ENCODE measurements at places on chromosomes 5 and 9. TPM values are rescaled to one million over a fixed set of nuclear protein-coding genes. Genes with fewer than 3 reads are reported as not detected.

- peak; percentile 76 for DNase-seq
Observed at GRCh38 chr5:76805821-76806505, 12.9 kb upstream of the F2RL1 start.

DNA sequence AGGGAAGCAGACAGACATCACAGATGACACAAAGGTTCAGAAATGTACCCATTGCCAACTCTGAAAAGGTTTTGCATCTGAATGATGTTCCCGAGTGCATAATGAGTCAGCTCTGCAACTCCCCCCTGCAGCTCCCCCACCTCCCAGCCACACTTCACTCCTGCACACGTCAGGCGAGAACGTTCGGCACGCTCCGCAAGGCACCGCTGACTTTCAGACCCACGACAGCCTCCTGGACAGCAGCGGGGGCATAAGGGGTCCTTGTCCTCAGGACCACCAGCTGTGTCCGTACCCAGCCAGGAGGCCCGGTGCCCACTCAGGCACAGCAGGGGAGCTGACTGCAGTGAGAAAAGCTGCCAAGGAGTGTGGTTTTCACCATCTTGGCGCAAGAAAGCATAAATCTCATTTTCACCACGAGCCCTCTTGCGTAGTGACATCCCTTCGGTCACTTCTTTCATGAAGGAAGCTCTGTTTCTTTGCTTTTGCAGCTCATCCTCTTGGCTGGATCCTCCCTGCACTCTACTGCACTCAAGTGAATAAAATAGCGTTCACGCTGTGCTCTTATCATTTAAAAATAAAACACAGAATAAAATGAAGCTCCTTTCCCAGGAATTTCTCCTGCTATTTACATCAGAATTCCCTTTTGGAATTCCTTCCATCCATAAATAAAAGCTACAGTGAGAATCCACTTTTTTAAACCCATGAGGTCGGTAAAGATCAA is 9.9 kb downstream of the GFPT2 start:
- no peak for DNase-seq

DNA sequence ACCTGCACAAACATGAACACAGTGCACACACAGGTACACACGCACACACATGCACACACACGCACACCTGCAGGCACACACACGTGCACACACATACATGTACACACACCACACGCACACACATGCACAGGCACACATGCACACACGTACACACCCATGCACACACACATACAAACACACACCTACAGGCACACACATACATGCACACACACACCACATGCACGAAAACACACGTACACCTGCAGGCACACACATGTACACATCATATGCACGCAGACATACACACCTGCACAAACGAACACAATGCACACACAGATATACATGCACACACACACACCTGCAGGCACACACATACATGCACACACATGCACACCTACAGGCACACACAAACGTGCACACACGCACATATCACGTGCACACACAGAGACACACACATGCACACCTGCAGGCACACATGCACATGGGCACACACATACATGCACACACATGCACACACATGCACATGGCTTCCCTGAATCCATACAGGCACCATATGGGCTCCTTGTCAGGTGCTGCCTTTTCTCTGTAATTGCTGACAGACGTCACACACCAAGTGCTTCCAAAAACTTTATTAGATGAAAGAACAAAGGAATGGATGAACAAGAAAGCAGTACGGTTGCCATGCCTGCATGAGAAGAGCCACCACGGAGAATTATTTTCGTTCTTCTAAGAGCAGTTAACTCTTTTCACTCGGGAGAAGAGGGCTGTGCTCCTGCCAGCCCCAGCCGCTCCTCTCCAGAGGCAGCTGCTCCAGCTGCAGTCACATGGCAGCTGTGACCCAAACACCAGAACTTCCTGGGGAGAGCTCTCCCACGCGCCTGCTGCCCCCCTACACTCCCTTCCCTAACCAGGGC is 57.2 kb downstream of the EXD3 start:
- no peak for DNase-seq

DNA sequence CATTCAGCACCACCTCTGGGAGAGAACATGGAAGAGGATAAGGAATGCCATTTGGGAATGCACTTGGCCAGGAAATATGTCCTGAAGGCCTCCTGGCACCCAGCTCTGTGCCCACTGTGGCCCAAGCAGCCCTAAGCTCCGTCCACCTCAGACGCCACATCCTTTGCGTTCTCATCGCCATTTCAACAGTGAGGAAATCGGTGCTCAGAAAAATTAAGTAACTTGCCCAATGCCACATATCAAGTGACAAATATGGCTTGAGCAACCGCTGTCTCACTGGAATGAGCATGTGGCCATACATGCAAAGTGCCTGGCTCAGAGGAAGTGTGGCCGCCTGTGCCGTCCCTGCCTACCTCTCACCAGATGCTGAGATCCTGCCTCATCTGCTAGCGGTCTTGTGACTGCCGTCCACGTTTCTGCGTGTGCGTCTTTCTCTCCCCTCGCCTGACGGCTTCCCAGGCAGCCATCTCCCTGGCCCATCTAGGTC is 984 bp upstream of the DOK3 start:
- no peak for DNase-seq

Gene GAPT
- not detected for total RNA-seq

- no peak for DNase-seq
Observed at GRCh38 chr5:157175071-157175612, 5.5 kb upstream of the ITK start.

DNA sequence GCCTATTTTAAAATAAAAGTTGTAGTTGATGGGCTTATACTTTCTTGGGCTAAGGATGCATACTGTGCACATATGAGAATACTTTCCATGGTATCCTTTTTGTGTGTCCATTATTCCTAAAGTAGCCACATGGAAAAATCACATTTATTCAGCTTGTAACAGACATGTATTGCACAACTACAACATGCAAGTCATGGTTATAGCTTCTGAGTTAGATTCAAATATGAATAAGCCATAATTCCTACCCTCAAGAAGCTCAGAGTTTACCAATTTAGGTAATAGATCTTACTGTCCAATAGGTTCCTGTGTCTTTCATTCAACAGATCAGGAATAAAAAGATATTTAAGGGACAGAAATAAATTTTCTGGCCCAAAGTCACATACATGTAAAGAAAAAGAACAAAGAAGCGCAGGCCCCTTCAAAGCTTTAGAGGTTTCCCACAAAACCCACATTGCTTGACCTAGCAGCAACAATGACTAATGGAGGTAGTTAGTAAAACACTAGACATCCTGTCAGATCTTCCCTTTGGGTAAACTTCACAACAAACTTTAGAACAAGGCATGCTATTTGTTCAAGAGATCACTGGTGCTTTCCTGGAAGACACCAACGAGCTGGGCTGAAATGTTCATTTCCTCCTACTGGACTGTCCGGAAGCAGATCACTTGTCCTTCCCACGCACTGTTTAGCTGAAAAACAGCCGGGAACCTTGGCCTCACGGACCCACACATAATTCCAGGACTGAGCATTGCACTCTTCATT is 78.4 kb upstream of the ITGA1 start:
- DNase-seq, result no peak

Gene ENC1
- 92.7 TPM for total RNA-seq

DNA sequence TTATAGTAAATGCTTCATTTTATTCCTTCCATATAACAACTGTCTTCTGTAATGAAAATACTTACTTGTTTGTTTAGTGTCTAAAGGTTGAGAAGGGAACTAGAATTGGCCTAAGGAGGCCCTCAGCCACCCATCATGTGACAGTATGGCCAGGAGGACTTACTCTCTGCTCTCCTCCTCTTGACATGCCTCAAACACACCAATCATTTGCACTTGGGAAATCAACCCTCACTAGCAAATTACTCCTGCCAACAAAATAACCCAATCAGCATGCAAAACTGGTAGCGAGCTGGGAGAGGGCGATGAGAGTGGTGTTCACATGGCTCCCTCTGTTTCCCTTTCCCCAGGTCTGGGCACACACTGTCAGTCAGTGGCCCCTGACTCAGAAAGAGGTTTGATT is 58.6 kb upstream of the MEF2C start:
- no peak for DNase-seq

GRCh38 chr9:110997847-110998246 is 40.4 kb downstream of the LPAR1 start:
- no peak for DNase-seq

DNA sequence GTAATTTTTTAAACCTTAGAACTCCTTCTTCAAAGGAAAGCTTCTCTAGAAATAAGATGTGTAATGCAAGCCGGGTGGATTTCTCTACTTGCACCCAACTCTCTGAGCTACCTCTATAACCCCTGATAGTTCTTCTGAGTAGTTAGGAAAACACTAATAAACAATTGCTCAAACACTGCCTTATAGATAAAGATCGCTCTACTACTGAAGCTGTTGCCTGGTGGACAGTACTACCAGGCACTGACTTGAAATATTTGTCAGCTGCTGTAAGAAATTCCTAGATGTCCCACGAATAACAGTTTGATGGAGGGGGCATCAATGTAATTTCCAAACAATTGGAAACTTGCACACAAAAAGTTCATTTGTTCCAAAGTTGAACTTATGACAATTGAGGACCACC is 42.0 kb downstream of the NR3C1 start:
- DNase-seq, result no peak

DNA sequence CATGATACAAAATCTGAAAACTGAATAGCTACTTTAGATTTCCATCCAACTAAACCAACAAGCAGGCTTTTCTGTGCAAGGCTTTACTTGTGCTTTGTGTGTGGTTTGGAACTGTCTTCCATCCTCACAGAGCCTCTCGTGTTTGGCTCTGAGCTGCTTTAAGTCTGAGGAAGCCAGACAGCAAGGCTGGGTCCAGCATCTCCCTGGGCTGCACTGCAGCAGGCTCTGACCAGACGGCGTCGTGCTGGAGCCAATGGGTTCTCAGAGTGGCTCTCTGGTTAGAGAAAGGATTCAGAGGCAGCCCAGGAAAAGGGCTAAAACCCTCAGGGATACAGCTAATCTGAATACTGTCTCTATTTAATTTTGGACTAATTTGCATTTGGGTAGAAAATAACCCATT is 207.9 kb upstream of the EFNA5 start:
- no peak for DNase-seq

DNA sequence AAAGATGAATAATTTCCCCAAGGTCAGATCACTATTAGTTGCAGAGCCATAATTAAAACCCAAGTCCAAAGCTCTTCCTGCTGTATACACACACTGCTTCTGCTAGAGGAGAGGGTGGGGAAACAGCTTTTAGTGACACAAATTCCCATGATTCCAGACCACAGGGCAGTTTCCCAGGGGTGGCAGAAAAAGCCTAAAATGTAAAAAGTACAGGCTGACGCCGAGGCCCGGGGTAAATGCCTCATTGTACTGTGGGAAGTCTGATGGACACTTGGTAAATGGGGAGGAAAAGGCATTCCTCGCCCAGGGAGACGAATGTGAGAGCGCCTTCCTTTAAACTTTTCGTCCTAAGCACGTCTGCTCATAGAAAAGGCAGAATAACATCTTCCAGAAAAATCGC is 65.7 kb downstream of the DENND1A start:
- no peak for DNase-seq

Gene CDH18
- total RNA-seq, result 0.32 TPM

GRCh38 chr5:145205546-145205945 is 629.6 kb downstream of the PRELID2 start:
- DNase-seq, result no peak

DNA sequence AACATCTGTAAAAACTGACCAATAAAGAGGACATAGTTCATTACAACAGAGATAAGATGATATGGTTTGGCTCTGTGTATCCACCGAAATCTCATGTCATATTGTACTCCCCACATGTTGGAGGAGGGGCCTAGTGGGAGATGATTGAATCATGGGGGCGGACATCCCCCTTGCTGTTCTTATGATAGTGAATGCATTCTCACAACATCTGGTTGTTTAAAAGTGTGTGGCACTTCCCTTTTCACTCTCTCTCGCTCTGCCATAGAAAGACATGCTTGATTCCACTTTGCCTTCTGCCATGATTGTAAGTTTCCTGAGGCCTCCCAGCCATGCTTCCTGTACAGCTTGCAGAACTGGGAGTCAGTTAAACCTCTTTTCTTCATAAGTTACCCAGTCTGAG is 292.8 kb downstream of the SLF1 start:
- no peak for DNase-seq

GRCh38 chr5:133052317-133053175 is 733 bp downstream of the HSPA4 start:
- DNase-seq, result peak; percentile 77

All from Caco-2 (cell line).